Stromal cell of bone marrow (primary cell): ENCODE measurements at places on chromosomes 4 and X.

- DNase-seq: no peak
These were observed 9.2 kb downstream of the PALLD start for GRCh38 chr4:168506014-168506413.

GRCh38 chr4:60657807-60658206 lies 542.3 kb upstream of the ADGRL3 start:
- no peak for DNase-seq

GRCh38 chr4:3487861-3488260 lies 24.8 kb downstream of the DOK7 start:
- no peak for DNase-seq

DNA sequence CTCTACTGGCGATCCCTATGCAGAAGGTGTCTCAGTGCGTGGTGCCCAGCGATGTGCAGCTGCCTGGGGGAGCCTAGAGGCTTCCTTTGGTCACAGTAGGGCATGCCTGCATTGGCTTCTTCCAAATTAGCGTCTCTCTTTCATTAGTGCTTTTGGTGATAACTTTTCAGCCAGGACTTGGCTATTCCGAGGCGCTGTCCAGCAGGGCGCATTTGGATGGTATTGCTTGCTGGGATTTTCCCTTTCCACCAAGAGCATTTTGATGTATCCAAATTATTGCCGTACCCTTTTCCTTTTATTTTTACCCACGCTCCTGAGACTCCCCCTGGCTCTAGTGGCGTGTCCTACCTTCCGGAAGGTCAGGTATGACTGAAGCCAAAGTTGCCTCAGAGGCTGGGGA lies 101.4 kb downstream of the SORCS2 start:
- DNase-seq: no peak

GRCh38 chr4:3657902-3658529 lies 108.2 kb upstream of the ADRA2C start:
- DNase-seq: peak; percentile 48

DNA sequence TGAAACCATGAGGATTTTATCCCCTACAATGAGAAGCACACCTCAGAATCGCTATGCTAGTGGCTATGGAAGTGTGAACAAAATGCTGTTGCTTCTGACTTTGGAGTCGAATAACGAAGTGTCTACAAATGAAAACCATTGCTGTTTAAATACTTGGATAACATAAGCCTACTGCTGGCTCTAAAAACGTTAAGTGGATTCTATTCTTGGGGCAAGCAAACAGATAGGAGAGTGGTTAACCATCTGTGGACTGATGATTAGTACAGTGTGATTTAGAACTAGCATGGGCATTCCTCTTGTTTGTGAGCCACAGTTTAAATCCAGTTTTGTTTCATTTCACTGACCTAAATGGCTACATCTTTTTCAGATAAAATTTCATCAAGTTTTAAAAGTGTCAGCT lies 109.7 kb upstream of the PNPLA4 start:
- no peak for DNase-seq

- DNase-seq: peak; percentile 63
These were observed 46.8 kb downstream of the EPHA5 start for GRCh38 chr4:65623506-65623905.

- DNase-seq: no peak
These were observed 241.4 kb upstream of the GALNT7 start for GRCh38 chr4:172927096-172927814.

DNA sequence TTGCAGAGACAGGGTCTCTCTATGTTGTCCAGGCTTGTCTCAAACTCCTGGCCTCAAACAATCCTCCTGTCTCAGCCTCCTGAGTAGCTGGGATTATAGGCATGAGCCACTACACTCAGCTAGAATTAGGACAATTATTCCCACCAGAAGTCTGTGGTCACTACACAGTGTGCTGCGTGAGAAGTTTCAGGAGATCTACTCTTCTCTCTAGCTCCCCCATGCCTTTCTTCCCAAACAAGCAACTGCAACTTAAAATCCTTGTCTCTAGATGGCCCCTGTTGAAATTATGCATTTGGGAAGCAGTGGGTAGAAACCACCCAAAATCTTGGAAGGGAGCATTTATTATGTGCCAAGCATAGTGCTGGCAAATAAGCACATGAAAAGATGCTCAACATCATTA lies 21.1 kb upstream of the MAP7D3 start:
- DNase-seq: no peak

GRCh38 chr4:152289941-152290340 lies 246.0 kb downstream of the FBXW7 start:
- peak; percentile 33 for DNase-seq

DNA sequence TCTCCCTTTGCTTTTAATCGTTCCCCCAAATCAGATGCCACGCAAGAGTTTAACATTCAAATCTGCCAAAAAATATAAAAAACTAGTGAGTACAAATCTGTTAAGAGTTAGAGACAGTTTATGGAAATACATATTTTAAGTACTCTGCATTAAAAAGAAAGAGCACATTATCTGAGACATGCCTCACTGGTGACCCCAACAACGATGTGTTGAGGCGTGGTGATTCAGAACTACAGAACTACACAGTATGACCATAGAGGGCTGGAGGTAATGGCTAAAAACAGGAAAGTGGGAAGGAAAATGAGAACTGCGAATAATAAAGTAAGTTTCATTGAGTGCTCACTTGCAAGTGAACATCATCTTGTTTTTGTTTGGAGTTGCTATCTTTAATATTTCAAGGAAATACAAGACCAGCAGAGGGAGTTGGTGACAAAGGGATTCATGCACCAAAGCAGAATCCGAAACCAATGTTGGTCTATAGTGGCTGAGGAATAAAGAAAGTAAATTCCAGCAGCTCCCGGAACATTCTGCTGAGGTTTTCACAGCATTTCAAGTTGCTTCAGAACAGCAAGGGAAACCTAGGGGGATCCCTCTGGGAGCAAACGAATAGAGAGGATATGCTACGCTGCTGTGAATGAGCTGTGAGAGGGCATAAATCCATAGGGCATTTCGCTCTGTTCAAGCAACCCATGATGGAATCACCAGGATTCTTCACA lies 92.2 kb downstream of the DCHS2 start:
- peak; percentile 45 for DNase-seq

GRCh38 chr4:118337954-118338353 lies 14.8 kb downstream of the PRSS12 start:
- no peak for DNase-seq

DNA sequence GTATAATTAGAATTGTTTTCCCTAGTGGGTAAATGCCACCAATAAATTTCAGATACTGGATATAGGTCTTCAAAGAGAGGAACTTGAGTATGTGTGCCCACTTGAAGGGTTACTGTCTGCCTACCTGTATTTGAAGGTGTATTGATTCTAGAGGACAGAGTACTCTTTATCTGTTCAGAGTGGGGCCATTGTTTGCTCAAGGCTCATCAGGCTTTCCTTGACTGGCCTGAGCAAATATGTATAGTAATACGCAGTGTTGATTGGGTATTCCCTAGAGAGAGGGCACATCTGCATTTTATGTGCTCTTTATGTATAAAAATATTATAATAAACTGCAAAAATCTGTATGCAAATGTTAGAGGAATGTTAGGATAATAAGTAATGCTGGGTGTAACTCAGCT lies 23.7 kb downstream of the RP2 start:
- DNase-seq: no peak

DNA sequence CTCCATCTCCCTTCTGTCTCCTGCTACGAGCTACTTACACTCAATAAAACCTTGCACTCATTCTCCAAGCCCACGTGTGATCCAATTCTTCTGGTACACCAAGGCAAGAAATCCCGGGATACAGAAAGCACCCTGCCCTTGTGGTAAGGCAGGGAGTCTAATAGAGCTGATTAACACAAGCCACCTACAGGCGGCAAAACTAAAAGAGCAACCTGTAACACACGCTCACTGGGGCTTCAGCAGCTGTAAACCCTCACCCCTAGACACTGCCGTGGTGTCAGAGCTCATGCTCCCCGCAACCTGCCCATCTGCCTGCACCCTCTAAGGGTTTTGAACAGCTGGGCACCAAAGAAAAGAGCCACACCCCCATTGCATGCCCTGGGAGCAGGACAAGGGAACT lies 755.4 kb upstream of the HTR2C start:
- no peak for DNase-seq

DNA sequence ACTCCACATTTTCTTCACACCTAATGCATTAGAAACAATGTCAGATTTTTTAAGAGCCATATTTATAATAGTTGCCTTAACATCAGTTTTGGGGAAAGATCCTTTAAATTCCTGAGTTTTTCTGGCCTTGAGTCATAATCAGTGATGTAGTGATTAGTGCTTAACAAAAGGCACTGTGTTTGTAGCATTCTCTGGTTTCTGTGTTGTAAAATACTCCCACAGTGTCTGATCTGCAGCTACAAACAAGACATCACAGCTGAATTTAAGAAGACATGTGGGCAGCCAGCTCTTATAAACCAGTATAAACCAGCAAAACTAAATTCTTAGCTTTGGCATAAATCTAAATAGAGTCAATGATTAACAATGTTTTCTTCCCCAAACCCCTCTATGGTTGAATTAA lies 233.8 kb downstream of the FSTL5 start:
- DNase-seq: no peak

GRCh38 chrX:86066998-86067397 lies 19.6 kb upstream of the CHM start:
- DNase-seq: no peak

DNA sequence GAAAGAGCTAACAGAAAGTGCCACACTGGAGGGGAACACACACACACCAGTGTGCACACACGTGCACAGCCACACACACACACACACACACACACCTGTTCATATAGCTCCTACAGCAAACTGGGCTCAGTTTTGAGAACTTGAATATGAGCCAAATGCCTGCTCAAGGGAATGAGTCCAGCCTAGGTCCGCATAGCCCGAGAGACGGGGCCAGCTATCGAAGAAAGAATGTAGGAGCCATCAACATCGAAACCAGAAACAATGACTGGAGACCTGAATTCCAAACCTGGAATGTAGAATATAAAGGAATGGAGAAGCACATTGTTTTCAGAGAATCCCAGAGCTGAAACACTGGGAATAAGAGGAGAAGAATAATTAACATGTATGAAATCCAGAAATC lies 37.6 kb upstream of the ERVMER34-1 start:
- DNase-seq: no peak

- DNase-seq: no peak
These were observed 28.4 kb upstream of the COX7B2 start for GRCh38 chr4:46937493-46937892.

- no peak for DNase-seq
These were observed 22.8 kb downstream of the MSN start for GRCh38 chrX:65690057-65690855.

DNA sequence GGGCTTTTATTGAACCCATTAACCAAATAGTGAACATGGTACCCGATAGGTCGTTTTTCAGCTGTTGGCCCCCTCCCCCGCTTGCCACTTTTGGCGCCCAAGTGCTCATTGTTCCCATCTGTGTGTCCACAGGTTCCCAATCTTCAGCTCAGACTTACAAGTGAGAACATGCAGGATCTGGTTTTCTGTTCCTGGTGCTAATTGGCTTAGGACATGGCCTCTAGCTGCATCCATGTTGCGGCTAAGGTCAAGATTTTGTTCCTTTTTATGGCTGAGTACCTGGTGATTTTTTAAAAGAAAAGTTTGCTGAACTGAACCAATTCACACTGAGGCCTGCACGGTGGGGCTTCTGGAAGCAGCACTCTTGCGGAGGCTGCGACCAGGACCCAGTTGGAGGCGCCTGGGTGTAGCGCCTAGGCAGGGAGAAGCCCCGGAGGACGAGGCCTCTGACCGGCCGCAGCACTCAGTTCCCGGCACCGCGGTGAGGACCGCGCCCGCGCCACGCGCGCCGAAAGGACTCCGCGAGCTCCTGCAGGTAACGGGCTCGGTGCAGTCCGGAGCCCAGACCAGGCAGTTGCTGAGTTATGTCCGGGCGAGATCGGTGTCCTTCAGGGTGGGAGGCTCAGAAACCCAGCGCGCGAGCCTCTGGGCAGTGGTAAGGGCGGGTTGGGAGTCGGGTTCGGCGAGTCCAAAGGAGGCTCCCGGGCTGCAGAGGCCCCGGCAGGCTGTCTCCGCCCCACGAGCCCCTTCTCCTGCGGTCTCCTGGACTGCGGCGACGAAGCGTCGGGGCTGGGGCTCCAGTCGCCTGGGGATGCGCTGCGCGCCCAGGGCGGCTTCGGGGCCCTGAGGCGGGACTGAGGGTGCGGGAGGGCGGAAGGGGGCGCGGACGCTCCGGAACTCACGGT lies 15.8 kb upstream of the SLC25A4 start:
- no peak for DNase-seq

- no peak for DNase-seq
These were observed 604.8 kb downstream of the TRAM1L1 start for GRCh38 chr4:116480546-116480945.

DNA sequence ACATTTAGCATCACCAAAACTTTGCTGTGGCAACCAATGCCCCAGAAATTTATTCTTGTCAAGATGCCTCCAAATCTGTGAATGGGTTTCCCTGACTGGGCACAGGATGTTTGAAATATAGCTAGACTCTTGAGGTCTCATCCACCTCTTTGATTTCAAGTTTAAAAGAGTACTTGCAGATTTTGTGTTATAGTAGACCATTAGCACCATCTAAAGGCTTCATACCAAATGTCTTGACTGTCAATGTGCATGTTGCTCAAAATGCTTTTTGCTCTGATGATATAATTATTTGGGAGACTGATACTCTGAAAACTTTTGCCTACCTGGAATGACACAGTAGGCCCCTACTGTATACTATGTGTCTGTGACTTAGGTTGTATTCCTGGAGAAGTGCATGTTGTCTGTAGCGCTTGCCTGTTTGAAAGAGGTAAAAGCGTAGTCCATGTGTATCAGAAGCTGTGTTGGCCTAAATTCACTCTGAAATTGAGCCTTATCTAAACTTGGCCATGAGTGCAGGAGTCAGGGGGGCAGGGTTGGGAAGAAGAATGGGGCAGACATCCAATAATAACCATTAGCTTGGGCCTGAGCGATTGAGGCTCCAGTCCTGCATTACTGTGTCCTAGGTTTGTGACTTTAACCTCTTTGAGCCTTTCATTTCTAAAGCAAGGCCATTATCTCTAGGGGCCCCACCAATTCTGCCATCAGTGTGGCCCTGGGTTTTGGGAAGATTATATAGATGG lies 33.8 kb downstream of the NDP start:
- DNase-seq: peak; percentile 7

DNA sequence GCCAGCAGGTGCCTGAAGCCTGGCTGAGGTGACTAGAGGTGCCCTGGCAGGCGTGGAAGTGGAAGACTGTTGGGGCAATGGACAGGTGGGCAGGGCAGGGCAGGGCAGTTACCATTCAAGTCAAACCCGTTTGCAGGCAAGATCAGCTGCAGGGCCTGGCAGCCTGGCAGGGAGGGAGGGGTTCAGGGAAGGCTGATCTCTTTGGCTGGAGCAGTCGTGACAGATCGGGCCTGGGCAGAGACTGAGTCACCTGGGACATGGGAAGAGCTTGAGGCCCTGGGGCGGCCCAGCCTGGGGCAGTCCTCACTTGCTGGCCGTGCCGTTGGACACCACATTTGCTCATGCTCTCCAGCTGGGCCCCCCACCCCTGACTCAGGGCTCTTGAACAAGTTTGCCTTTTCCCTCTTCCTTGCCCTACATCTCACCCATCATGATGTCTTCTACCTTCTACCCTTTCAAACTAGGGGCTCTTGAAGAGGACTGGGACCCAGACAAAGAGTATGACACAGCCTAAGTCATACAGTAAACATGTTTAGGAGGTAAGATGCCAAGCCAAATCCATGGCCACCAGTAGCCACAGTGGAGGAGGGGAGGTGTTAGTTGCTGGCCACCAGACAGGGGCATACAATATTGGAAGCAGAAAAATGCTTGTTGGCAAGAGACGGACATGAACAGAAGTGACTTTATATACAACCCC lies 2.0 kb upstream of the ZNF185 start:
- no peak for DNase-seq

GRCh38 chr4:34181311-34181841 lies 2062.9 kb downstream of the ARAP2 start:
- DNase-seq: peak; percentile 36
